Activated CD4-positive, alpha-beta T cell treated with anti-CD3 and anti-CD28 coated beads, Interleukin-2, Interleukin-6, amounts not matched to agents 100 ng/mL and 50 ng/mL, durations not matched to agents 16 hours and 8 hours (primary cell): ENCODE measurements at places on chromosomes 13 and 19.

- no peak for DNase-seq
Observed at GRCh38 chr13:99287551-99287950, 19.6 kb downstream of the GPR183 start.

DNA sequence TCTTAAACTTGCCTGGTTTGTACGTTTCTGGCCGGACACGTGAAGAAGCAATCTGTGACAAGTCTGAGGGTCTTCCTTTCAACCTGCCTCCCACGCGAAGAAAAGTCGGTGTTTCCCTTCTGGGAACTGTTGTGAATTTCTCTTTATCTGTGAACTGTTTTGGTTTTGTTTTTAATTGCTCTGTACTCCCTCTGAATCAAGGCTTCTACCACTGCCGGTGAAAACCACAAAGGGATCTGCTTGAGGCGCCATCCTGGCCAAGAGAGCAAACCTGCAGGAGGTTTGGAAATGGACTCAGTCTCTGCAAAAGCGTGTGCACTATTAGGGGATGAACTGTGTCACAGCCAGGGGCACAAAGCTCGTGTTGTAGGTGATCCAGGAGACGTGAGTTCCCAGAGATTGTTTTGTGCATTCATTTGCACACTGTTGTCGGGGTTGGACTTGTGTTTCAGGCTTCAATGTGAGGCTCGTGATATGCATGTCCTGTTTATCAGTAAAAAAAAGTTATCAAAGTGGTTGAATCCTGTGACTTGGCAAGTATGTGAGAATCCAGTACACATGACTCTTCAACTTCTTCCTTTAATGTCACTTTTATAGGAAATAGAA, 9.7 kb downstream of the SIGLEC8 start:
- peak; percentile 67 for DNase-seq

DNA sequence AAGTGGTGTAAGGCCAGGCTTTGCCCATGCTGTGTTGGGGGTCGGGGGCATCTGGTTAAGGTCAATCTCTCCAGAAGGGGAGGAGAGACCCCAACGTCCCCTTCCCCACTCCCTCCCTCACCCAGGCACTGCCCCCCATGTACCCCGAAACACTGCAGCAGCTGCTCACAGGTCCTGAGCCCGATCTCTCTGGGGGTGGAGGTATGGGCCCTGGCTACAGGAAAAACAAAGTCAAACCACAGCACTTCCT, 10.2 kb downstream of the CAPN12 start:
- DNase-seq, result no peak

GRCh38 chr13:109743706-109744453, 42.5 kb downstream of the IRS2 start:
- peak; percentile 39 for DNase-seq

DNA sequence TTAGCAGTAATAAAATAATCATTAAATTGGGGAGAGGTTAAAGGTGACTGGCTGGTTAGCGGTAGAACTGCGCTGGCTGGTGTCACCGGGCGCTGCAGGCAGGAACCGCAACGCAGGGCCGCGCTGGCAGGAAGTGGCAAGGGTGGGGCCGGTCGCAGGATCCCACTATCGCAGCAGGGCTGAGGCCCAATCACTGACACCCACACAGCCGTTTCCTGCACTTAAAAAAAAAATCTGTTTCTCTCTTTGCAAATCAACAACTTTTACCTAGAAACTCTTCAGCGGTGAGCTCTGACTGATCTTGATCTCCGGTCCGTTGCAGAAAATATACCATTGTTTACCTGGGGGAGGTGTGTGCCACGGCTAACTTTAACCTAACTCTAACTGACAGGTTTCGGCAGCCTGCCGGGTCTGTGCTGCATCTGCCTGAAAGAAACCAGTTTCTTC, 46.9 kb downstream of the KLF2 start:
- DNase-seq, result peak; percentile 94

DNA sequence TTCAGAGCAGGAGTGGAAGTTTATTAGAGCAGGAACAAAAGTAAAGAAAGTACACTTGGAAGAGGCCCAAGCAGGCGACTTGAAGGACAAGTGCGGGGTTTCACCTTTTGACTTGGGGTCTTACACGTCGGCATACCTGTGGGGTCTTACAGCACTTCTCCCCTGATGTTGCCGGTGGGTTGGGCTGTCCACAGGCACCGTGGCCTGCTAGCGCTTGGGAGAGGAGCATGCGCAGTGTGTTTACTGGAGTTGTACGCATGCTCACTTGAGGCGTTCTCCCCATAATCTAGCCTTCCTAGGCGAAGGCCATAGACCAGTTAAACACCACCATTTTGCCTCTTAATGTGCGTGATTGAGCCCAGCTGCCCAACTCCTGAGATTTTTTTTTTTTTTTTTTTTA, 25.0 kb upstream of the PLEKHF1 start:
- DNase-seq, result no peak

GRCh38 chr19:7645656-7646425, 8.9 kb downstream of the STXBP2 start:
- no peak for DNase-seq

DNA sequence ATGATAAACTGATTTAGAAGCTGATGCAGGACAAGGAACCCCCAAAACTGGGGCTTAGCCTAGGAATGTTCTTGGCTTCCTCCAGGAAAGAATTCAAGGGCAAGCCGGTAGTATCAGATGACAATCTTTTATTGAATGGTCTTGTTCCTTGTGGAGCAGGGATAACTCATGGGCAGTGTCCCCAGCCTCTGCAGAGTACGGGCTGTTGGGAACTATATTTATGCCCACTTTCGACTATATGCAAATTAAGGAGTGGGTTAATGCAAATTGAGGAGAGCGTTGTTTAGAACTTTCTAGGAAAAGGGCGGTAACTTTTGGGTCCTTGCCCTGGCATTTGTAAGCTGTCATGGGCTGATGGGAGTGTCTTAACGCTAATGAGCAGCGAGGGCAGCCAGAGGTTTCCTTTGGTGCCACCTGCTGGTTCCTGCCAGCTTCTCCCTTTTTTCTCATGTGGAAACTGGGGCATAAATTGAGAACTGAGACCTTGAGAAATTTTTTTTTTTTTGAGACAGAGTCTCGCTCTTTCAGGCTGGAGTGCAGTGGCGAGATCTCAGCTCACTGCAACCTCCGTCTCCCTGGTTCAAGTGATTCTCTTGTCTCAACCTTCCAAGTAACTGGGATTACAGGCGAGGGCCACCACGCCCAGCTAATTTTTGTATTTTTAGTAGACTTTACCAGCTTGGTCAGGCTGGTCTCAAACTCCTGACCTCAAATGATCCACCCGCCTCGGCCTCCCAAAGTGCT, 79.4 kb upstream of the ABCC4 start:
- peak; percentile 81 for DNase-seq

DNA sequence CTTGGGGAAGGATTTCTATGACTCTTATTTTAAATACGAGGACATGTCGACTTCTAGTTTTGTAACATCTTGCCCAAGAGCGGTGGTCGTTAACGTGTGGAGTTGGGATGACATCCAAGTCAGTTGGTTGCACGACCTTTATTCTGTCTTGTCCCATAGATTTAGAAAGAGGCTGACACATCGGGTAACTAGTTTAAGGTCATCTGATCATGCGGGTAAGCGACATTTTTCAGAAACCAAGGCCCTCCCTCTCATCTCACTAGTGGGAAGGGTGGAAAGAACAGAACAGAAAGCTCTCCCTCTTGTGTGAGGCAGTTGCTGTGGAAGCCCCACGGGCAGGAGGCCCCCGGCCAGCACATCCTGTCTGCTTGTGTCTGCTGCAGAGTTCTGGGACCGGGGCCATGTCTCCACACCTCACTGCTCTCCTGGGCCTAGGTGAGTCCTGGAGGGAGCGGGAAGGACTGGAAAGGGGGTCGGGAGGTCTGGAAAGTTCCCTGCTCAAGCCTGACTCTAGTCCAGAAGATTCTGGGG, at the start of gene LAIR2:
TSS of gene LAIR2 (plus strand) at position 314 of the 531 bp plus-strand sequence. CDS start at position 402, 88 bp downstream.
- DNase-seq, result no peak

- no peak for DNase-seq
Observed at GRCh38 chr19:53182202-53182601, 11.0 kb downstream of the ZNF665 start.

DNA sequence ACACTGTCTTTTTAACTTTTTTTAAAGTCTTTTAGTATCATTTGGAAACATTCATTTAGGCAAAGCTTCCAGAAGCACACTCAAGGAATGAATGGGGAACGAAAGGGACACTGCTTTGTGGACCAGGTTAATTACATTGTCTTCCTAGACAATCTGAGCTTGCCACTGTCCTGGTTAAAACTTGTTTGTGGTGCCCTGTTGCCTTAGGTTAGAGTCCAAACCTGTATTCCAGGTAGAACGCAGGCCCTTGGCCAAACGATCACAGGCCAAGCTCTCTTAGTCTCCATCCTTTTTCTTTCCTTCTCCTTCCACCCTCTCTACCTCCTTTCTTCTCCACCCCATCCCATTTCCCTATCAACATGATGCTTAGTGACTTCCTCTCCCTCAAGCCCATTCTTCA, 66.8 kb downstream of the ERCC5 start:
- no peak for DNase-seq

DNA sequence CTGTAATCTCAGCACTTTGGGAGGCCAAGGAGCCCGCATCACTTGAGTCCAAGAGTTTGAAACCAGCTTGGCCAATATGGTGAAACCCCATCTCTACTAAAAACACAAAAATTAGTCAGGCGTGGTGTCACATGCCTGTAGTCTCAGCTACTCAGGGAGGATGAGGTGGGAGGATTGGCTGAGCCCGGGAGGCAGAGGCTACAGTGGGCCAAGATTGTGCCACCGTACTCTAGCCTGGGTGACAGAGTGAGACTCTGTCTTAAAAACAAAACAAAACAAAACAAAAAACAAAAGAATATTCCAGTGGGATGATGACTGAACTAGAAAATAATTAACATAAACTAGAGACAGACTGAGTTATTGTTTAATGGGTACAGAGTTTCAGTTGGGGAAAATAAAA, 81.7 kb upstream of the ABCC4 start:
- no peak for DNase-seq

- no peak for DNase-seq
Observed at GRCh38 chr13:30580852-30581502, 36.7 kb upstream of the USPL1 start.

DNA sequence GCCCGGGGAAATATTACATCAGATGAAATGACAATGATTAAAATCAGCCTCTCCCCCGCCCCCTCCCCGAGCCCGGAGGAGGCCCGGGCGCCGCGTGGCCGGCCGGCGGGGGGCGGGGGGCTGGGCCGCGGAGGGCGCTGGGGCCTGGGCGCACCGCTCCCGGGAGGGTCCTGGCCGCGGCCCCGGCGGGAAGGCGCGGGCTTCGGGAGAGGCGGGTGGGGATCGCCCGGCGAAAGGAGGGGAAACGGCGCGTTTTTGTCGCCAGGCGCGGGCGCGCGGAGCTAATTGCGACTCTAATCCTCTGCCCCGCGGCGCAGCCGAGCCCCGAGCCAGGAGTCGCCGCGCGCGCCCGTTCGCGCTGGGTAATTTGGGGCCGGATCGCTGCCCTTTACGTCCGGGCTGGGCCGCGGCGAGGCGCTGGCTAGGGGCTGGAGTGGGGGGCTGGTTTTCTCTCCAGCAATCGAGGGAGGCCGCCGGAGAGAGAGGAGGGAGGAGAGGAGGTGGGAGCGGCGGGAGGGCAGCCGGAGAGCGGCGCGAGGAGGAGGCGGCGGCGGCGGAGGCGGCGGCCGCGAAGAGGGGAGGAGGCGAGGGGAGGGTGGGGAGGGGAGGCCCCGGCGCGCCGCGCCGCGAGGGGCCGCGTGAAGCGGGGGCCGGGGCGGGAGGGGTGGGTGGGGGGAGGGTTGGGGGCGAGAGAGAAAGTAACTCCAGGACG, at the start of gene KCTD15:
TSS of gene KCTD15 (plus strand) at position 707 of the 712 bp plus-strand sequence. CDS start 3,585 bp downstream, outside the sequence.
- DNase-seq, result peak; percentile 34

GRCh38 chr19:14603990-14604387, 21.1 kb downstream of the CLEC17A start:
- peak; percentile 10 for DNase-seq

- peak; percentile 38 for DNase-seq
Observed at GRCh38 chr19:58395979-58396627, 647 bp downstream of the RNF225 start.

DNA sequence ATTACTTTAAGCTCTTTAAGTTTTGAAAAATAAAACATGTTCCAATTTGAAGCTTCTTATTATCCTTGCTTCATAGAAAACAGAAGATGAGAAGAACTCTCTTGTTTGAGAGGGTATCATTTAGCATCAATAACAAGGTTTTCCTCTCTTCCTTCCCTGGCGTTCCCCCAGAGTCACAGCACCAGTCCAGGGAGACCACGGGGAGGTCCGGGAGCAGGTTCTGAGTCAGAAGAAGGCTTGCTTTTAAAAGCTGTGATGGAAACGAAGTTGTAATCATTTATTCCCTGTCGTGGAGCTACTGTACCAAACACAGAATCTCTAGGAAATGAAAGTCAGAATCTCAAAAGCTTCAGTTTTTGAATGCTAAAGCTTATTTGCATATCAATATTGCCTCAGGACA, 174.0 kb upstream of the LSM14A start:
- DNase-seq, result no peak

- DNase-seq, result no peak
Observed at GRCh38 chr19:16949496-16950023, 60.8 kb downstream of the F2RL3 start.

- no peak for DNase-seq
Observed at GRCh38 chr13:35566340-35566739, 89.9 kb upstream of the MAB21L1 start.

GRCh38 chr19:41997121-41997850, 3.3 kb upstream of the ATP1A3 start:
- peak; percentile 36 for DNase-seq

- DNase-seq, result no peak
Observed at GRCh38 chr19:31070146-31071065, 278.8 kb downstream of the TSHZ3 start.

DNA sequence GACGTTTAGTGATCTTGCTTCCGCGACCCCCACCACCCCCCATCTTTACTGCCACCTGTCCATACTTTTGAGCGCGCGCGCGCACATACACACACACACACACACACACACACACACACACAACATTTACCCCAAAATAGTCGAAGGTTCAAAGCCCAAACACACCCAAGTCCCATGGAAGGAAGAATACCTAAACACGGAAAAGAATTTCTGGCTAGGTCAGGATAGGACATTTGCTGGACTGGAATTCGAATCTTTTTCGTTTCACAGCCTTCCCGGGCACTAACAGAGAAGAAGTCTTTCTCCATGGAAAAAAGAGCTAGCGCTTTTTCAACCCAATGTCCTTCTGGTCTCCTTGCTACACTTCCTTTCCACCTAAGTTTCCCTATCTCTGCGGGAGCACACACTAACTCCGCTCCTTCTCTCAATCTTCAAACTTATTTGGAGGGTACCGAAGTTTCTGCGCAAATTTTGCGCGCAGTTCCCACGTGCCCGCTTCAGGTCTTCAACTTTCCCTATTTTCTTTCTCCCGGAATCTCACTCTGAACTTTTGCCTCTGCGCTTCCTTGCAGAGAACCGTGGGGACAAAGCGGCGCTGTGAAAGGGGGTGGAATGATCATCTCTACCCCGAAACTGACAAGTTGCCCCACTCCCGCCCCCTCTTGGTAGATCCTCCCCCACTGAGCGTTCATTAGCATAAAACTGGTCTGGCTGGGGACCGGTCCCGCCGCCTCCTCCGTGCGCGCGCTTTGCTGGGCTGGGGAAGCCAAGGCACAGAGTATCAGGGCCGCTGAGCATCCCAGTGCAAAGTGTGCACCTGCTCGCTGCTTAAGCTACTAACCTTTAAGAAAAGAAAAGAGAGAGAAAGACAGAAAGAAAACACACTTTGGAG, 2.7 kb downstream of the DACH1 start:
- DNase-seq, result peak; percentile 4

- DNase-seq, result peak; percentile 46
Observed at GRCh38 chr19:18205200-18205892, 1.5 kb upstream of the RAB3A start.

- DNase-seq, result no peak
Observed at GRCh38 chr19:33325920-33326319, 23.6 kb upstream of the CEBPA start.

GRCh38 chr19:11479898-11480714, 740 bp downstream of the ELAVL3 start:
- DNase-seq, result no peak
